ENCODE measurements at places on chromosomes 2 and 18.

DNA sequence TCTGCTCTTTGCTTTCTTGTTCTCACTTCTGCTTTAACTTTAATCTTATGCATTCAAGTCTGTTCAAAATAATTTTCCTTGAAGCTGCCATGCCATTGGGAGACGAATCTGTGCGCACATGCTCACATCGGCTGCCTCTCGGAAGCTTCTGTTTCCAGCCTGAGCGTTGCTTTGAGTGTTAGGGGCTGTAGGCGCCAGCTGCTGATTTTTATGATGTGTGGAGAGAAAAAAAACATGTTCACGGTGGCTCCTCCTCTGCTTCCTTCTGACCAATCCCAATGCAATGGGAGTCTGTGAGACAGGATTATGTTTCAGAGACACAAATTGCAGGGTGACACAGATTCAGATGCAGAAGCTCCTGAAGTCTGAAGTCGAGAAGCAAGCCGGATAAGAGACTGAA lies at the start of gene MC4R:
Gene MC4R, minus strand, starts transcription at position 180 of the 400 bp plus-strand sequence. CDS start 426 bp downstream, outside the sequence.
- no peak for DNase-seq

GRCh38 chr18:27856820-27857219 lies 320.1 kb downstream of the CDH2 start:
- no peak for DNase-seq

DNA sequence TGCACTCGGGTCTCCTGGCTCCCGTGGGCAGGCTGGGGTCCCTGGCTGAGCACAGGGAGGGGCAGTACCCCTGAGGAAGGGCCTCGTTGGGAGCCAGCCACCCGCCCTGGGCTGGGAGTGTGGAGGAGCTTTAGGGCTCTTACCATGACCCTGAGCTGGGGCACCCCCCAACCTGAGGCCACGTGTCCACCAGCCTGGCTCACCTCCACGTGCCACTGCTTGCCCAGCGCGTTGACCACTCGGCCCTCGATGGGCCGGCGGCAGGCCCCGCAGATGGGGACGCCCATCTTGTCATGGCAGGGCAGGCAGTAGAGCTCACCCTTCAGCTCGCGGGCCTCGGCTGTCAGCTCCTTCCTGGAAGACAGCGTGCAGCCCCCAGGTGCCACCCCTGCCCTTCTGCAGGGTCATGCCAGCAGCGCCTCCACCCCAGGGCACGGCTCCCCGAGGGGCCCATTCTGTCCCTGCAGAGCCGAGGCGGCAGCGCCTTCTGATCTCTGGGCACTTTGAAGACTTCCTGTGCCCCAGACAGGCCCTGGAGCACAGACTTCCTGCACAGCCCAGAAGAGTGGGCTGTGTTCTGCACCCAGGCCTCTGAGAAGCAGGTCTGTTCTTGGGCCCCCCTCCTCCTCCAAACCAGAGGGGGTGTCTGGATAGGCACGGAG lies 4.0 kb upstream of the GPR17 start:
- peak; percentile 49 for DNase-seq

DNA sequence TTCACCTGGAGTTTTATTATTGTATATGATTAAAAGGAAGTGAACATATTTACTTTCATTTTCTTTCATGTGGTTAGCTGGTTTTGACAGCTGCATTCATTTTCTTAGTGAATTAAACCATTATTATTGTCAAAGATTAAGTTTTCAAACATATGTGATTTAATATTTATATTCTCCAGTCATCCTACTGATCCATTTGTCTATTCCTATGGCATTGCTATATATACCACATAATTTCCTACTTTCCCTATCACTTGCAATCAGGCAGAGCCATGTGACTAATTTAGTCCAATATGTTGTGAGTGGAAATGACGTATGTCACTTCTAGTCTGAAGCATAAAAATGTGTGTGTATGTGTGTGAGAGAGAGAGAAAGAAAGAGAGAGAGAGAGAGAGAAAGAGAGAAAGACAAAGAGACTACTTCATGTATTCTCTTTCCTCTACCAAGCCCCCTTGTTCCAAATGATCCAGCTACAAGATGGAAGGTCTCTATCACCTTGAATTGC lies 12.0 kb upstream of the TACR1 start:
- DNase-seq, result peak; percentile 38

GRCh38 chr2:37614061-37614738 lies 57.2 kb downstream of the CDC42EP3 start:
- no peak for DNase-seq

GRCh38 chr2:170737406-170737805 lies 22.3 kb downstream of the SP5 start:
- DNase-seq, result no peak

GRCh38 chr2:100809506-100809905 lies 10.4 kb upstream of the NPAS2 start:
- no peak for DNase-seq

- DNase-seq, result no peak
These were observed 35.2 kb downstream of the CENPO start for GRCh38 chr2:24828238-24828996.

GRCh38 chr2:206642075-206643025 lies at the start of gene FAM237A:
FAM237A (plus strand) TSS chr2:206642487; CDS start chr2:206644237, 1,750 bp downstream.
- DNase-seq, result no peak

GRCh38 chr2:62076980-62077638 lies 118.8 kb upstream of the B3GNT2 start:
- DNase-seq, result no peak

DNA sequence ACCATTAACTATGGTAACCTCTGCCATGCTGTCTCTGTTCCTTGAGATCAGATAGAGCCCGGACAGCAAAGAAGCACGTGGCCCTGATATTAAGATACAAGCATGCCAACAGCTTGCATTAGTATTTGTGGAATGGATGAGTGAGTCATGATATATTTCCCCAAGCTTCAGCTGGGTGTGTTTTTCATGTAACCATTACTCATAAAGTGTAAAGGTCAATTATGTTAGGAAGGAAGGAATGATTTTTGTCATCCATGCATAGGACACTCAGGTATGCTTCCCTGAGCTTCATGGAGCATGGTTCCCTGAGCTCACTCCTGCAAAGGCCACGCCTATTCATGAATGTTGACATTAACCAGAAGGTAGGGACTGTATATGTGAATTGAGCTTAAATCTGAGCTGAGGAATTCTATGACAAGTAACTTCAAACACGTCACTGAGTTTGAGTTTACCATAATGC lies 74.6 kb downstream of the ARL4C start:
- DNase-seq, result peak; percentile 41

DNA sequence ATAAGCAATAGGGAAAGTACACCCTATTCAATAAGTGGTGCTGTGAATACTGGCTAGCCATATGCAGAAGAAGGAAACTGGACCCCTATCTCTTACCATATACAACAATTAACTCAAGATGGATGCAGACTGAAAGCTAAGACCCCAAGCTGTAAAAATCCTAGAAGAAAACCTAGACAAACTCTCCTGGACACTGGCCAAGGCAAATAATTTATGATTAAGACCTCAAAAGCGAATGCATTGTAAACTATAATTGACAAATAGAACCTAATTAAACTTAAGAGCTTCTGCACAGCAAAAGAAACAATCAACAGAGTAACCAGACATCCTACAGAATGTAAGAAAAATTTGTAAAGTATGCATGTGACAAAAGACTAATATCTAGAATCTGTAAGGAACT lies 41.1 kb upstream of the ASXL3 start:
- DNase-seq, result no peak

DNA sequence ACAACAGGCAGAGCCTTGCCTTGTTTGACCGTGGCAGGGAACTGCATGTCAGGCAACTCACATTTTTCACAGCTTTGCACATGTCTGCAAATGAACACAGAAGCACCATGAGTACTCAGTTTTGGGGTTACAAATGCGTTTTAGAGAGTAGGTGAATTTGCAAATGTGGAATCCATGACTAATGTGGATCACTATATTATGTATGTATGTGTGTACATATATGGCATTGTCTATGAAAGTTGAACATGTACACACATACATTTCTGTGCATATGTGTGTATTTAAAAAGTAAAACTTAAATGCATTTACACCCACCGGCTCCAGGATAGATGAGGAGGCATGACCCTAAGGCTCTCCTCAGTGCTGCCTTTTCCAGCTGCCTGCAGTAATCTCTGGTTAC lies 65.1 kb downstream of the SOWAHC start:
- no peak for DNase-seq

DNA sequence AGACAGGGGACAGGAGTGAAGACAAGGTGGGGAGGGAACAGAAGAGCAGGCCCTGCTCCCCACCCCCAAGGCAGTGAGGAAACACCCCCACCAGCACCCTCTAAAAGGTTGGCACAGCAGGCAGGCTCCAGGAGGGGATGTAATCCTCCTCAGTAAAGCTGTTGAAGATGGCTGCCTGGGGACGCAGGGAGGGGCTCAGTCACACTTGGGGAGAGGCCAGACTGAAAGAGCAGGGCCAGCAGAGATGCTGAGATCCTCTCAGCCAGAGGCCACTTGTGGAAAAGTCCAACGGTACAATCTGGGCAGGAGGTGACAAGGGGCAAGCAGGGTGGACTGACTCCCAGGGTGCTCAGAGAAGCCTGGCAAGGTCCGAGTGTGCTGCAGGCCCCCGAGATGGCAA lies 154.8 kb upstream of the ID2 start:
- no peak for DNase-seq

DNA sequence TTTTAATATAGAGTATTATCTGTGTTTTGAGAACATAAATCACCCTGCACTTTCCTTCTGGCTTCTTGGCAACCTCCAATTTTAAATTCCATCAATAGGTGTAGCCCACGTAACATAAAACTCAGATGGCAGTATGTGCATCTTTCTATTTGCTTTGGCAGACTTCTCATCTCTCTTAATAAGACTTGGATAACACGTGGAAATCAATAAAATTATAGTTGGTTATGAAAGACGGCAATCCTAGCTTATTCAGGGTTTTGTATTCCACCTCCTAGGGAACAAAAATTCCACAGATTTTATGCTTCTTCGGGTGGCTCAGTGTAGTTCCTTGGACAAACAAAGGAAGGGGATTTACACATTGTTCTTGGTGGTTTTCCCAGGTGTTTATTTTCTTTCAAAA lies 299.3 kb downstream of the RND3 start:
- DNase-seq, result no peak

DNA sequence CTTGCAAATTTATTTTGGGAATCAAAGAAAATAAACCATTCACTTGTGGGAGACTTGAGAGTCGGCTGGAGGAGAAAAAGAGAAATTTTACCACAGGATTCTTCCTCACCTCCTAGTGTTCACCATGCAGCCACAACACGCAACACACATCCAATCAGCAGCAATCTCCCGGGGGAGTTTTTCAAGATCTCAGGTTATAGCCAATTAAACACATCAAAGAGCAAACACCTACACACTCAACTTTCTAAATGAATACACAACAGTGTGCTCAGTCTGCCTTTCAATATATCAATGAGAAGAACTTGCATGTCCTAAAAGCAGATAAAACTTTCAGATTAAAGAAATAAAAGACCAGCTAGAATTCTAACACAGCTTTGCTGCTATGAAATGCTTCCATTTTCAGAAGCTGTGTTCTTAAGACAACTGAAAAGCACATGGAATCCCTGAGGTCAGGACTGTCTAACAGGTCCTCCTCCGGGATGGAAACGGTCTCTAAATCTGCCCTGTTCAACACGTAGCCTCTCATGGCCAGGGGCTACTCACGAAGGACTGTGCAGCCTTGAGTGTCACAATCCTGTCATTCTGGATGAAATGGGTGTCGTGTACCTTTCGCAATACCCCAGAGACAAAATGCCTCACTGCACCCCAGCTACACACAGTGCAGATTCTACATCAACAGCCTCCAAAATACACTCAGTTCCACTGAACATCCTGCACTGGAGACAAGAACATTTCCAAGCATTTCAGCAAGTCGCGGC lies 84.2 kb downstream of the ZNF516 start:
- DNase-seq, result no peak

GRCh38 chr2:152565884-152566727 lies 151.2 kb downstream of the PRPF40A start:
- no peak for DNase-seq

GRCh38 chr18:35610089-35610488 lies 28.5 kb downstream of the GALNT1 start:
- no peak for DNase-seq

DNA sequence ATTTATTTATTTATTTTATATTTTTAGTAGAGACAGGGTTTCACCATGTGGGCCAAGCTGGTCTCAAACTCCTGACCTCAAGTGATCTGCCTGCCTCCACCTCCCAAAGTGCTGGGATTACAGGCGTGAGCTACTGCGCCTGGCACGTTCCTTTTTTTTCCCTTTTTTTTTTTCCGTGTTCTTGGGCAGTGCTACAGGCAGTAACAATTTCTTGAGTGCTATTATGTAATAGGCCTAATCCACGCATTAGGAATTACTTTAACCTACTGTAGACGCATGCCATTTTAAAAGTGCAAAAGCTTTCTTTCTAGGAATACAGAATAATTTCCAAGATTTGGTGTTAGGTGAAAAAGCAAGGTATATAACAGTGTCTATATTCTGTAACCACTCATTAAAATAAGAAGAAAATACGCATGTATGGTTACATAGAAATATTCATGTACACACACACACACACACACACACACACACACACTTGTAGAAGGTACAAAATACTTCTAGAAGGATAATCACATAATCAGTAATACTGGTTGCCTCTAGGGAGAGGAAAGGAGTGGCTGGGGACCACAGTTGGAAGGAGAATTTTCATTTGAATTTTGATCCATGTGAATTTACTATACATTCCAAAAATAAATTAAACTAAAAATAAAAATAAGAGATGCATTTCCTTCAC lies 92.3 kb downstream of the METTL8 start:
- no peak for DNase-seq

- DNase-seq, result no peak
These were observed 439.1 kb downstream of the TGIF1 start for GRCh38 chr18:3889121-3889520.

- DNase-seq, result no peak
These were observed 7.0 kb downstream of the ASIC4 start for GRCh38 chr2:219521066-219521880.

DNA sequence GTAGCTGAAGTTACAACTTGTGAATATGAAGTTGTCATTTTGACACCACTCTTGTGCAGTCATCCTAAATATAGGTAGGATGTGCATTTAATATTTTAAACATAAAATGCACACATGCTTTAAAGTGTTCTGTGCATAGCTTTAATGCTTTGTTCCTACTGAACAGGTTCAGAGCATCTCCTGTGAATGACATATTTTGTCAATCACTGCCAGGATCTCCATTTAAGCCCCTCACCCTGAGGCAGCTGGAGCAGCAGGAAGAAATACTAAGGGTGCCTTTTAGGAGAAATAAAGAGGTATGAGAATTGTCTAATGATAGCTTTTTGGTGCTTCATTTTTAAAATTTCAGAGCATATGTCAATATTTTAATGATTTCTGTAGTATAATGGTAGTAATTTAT lies 14.7 kb downstream of the ERLEC1 start:
- DNase-seq, result no peak

- DNase-seq, result peak; percentile 50
These were observed 1.6 kb downstream of the CASP8 start for GRCh38 chr2:201261906-201262305.

- DNase-seq, result no peak
These were observed 369.8 kb upstream of the CDH7 start for GRCh38 chr18:65380986-65381385.

DNA sequence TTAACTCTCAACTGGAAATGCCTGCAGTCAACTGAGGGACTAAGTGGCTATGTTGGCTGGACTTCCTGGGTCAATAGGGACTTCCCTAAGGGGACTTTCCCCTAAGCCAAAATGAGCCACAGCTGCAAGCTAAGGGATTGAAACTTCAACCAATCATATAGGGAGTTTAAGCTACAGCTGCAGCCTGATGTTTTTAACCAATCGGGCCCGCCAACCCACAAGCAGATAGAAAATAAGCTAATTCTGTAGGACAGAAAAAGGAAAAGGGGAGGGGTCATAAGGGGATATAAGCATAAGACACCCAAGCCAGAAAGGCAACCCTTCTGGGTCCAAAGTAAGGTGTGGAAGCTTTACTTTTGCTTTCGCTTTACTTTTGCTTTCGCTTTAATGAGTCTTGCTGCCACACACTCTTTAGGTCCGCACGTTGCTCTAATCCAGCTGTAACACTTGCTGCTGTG lies 927.5 kb downstream of the ERBB4 start:
- peak; percentile 30 for DNase-seq
